Activated CD8-positive, alpha-beta memory T cell treated with anti-CD3 and anti-CD28 coated beads, Interleukin-2, amount 50 U/mL, for 4 hours (primary cell): ENCODE measurements at places on chromosomes 2 and 18.

DNA sequence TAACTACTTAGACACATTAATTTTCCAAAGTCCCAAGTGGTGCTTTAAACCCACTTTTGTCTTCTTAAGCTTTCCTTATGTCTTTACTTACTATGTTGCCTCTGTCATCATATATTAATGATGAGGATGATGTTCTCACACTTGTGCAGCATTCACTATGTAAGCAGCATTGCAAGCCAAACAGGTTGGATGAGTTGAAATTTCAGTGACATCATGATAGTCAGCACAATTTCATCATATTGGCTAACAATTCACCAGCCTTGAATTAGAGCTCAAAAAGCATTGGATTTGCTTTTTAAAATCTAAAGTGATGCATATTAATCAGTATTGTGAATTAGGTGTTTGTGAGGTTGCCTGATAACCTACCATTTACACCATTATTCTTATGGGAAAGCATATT, 7.7 kb downstream of the APLF start:
- no peak for DNase-seq

GRCh38 chr18:34223164-34223892, 1.4 kb downstream of the NOL4 start:
- DNase-seq: no peak

GRCh38 chr2:195330513-195330956, 326.5 kb upstream of the SLC39A10 start:
- no peak for DNase-seq

GRCh38 chr18:70290482-70291294, 1.8 kb downstream of the SOCS6 start:
- DNase-seq: no peak

- DNase-seq: no peak
These were observed 48.9 kb upstream of the CNTNAP5 start for GRCh38 chr2:123976054-123976648.

- no peak for DNase-seq
These were observed 15.7 kb downstream of the KCTD1 start for GRCh38 chr18:26532367-26533340.

DNA sequence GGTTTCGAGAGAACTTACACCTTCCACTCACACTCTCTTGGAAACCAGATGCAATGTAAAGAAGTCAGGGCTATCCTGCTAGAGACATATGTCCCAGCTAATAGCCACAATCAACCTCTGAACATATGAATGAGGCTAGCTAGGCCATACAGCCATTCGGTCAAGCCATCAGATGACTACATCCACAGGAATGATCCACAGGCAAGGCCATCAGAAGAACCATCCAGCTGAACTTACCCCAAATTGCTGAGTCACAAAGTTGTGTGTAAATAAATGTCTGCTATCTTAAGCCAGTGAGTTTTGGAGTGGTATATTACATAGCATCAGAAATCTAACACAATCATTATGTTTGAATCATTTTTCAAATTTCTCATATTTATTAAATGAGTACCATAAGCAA, 5.2 kb upstream of the SPAST start:
- no peak for DNase-seq

GRCh38 chr2:113791697-113792590, 35.5 kb upstream of the SLC35F5 start:
- DNase-seq: no peak

DNA sequence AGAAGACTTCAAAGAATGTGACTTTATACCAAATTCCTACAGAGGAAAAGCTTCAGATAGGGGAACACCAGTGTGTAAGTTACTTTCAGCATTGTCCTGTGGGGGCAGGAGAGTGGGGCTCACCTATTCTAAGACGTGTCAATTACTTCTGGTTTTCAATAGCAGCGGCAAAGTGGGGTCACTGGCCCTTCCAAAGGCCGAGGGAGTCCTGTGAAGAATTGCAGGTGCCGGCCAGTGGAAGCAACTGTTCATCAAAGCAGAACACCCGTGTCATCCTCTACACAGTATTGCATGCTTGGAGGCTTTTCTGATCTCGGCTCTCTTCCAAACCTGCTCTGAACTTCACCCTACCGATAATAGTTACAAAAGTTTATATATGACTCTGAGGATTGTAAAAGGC, 1176.5 kb upstream of the TMEFF2 start:
- no peak for DNase-seq

- DNase-seq: no peak
These were observed 249.3 kb upstream of the APCDD1 start for GRCh38 chr18:10205151-10205550.

DNA sequence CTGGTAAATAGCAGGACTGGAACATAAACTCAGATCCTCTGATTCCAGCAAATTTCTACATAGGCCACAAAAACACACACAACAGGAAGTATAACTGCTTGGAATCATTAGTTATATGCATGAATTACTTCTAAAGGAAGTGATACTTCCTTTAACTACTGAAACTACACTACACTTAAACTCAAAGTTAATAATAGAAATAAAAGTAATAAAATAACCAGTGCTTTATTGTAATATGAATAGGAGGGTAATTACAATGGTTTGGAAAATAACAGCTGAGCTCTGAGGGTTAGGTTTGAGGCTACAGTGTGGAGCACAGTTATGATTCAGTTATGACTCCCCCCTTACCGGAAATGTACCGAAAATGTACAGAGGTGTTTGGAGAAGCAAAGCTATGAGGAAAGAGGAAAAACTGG, 18.5 kb upstream of the POLI start:
- DNase-seq: no peak

DNA sequence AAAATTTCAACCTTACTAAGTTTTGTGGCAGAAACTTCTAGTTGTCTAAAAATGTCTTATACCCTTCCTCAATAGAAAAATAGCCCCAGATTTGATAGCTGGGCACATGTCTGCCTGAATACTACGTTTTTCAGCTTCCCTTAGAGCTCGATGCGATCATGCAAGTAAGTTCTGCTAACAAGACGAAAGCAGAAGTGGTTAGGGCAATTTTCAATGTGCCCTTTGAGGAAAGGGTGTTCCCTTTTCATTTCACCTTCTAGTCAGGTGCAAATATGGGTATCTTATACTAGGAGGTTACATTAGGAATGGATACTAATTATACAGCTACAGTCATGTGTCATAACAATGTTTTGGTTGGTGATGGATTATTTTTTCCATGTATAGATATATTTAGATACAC, 1572.1 kb upstream of the LRRTM1 start:
- no peak for DNase-seq

- no peak for DNase-seq
These were observed 68.1 kb upstream of the PELI1 start for GRCh38 chr2:64212346-64212745.

- no peak for DNase-seq
These were observed 33.5 kb downstream of the CRIM1 start for GRCh38 chr2:36389091-36389564.

- no peak for DNase-seq
These were observed 93.9 kb downstream of the TTC32 start for GRCh38 chr2:19807866-19808265.

- DNase-seq: no peak
These were observed 15.0 kb downstream of the NAB1 start for GRCh38 chr2:190663839-190664238.

- DNase-seq: no peak
These were observed 165.2 kb downstream of the SH3BP4 start for GRCh38 chr2:235116885-235117492.

DNA sequence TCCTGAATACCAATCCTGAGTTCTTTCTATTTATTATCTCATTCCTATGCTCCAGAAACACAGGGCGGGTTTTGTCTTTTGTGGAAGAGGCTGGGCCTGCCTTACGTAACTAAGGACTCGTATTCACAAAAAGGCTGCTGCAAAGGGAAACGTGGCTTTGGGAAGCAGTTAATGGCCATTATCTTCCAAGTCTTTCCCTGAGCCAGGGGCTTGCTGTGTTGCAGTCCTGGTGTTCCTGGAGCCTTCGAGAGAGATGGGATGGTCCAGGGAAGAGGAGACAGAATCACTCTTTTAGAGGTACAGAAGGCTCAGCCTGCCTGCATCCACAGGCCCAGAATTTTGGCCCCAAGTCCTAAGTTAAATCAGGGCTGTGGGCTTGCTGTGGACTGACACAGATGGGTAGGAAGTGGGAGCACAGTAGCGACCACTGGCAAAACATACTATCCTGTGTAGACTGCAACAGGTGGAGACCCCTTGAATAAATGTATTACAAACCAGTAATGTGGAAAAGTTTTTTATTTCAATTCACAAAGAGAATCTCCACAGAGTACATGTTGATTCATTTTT, 139.4 kb upstream of the ST6GAL2 start:
- no peak for DNase-seq

DNA sequence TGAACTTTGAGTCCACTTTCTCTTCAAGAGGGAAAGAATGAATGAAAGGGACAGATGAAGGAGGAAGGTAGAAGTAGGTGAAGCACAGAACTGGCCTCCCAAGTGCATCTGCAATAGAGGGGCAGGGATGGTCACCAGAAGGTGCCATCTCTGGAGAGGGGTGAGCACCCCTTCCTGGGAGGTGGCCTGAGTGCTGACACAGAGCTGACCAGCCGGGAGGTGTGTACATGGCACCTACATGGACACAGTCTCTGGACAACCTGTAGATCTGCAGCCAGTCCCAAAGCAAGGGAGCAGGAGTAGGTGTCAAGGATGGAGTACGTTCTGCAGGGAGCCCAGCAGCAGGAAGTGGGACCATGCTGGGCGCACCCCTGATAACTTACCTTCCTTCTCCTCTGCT, 83.2 kb downstream of the TFCP2L1 start:
- no peak for DNase-seq

DNA sequence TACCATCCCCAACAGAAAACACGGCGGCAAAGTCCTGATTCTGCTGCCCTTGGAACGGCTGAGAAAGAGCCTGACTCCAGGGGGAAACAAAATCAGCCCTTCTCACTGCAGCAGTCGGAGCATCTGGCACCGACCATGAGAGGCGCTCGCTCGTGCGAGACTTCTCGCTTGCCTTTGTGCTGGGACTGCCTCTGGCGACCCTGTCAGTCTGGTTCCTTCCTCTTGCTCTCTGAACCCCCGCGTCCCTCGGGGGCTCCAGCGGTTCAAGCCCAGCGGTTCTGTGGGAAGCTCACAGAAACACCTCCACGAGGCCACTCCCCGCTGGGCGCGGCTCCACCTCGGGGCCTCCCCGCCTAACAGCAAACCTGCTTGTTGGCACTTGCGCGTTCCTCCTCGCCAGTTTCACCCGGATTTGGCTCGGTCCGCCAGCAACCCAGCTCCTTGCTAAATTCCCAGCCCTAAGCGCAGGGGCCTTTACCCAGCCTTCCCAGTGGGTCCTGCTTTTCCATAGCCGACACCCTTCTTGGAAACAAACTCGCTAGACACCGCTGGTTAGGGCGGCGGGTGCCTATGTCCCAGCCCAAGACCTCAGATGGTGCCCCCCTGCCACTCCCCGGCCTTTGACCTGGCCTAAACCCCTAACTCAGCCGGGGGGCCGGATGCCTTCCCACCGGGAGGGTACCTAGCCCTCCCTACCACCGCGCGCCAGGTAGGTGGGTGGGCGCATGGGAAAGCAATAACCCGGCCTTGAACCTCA, 2.2 kb downstream of the RND3 start:
- no peak for DNase-seq

DNA sequence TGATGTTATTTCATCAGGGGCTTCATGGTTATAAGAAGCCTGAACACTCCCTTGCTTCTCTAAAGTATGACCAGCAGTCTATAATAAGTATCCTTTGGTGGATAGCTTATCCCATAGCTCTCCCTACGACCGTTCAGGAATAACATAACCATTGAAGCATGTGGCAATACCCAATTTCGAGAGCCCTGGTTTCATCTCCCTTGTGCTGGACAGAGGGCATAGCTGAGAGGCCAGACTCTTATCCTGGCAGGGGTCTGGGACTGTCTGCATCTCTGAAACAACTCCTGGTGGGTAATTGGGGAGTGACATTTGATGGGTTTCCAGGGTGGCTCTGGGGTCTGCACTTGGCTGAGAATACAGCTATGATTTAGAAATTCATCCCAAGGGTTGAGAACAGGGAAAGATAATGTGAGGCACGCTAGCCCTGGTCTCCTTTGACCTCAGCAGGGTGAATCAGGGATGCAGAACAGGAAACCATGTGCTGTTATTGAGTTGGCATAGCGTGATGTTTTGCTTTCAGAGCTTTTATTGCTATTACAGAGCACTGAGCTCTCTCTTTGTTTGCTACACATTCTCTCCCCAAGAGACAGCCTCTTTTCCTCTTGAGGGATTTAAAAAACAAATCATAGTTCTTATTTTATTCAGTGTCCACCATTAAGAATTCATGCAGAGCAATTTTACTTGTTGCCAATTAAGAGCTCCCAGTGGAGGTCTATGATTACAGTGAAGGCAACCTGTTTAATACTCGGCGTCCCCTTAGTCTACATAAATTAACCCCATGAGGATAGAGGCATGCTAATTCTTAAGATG, 274.5 kb downstream of the NCKAP5 start:
- no peak for DNase-seq

DNA sequence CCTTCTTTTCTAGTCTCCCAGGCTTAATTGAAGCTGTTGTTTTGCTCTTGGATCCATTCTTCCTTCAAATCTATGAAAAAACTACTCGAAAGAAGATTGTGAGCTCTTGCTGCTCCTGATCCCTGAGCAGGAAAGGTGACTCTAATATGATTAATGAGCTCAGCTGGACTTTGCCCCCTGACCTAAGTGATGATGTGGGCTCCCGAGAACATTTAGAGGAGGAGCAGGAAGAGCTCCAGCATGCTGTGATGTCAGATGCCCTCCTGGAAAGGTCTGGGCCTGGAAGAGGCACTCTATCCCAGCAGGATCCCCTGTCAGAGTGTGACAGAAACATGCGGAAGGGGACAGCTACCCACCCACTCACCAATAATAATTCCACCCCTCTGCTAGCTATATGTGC, 117.9 kb upstream of the PELI1 start:
- no peak for DNase-seq

DNA sequence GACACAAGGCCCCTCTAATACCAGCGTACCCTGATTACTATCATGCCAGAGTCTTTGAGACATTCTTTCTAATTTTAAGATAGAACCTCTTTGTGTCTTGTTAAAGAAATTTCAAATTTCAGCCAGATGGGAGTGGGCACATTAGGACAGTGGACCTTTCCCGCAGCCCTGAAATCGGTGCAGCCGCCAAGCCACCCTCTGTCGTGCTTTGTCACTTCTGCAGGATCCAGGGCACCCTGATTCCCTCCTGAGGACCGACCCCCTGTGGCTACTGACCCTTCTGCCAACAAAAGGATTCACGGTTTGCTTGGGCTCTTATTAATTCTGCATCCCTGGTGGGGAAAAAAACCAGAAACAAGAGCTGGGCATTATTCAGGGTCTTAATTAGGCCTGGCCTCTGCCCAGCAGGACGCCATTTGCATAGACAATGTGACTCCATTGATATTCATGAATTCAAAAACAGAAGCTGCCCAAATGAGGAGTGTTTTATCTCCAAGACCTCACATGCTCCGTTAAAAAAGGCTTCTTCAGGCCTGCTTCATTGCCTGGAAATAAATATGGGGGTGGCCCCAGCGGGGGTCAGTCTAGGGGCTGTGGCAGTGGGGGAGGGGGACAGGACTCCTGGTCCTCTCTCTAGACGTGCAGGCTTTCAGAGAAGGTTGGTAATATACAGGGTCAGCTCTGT, 116.9 kb downstream of the ALPK2 start:
- no peak for DNase-seq
